ENCODE measurements at places on chromosomes 5 and 9.

GRCh38 chr5:56147106-56147505, 86.0 kb downstream of the ANKRD55 start:
- DNase-seq: no peak

DNA sequence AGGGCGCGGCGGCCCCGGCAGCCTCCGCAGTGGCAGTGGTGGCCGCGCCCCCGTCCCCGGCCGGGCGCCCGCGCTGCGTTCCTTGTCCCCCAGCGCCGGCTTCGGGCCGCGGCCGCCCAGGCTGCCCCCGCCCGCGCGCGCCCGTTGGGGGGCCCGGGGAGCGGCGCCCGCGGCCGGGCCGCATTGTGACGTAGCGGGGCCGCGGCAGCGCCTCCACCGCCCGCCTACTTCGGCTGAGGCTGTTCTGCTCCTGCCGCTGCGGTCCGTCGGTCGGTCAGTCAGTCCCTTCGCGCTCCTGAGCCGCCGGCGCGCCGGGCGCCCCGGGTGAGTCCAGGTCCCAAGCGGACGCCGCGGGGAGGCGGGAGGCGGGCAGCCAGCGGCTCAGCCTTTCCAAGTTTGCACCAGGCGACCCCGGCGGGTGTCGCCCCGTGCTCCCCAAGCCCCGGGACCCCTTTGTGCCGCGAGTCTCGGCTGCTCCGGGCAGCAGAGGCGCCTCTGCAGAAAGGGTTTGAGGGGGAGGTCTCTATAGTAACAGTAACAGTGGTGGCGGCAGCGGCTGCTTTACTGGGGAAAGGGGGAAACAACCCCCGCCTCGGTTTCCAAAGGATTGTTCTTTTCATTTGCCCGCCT, at the start of gene SNCAIP:
SNCAIP (plus strand) TSS at position 277 of the 630 bp plus-strand sequence. CDS start 78,898 bp downstream, outside the sequence.
- DNase-seq: no peak

DNA sequence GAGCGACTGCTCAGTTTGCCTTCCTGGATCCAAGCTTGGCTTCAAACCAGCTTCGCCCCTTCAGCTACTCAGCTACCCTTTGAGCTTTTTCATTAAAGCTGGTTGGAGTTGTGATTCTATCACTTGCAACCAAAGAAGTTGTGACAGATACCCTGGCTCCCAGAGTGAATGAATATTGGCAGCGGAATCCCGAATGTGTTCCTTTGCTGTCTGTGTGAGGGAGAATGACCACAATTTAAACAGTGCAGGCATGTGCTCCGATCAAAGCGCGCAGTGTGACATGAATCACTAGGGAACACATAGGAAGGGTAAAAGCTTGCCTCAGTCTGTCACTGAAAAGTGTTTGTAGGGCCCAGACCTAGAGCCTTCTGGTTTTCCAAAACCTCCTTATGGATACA, 6.6 kb upstream of the AFAP1L1 start:
- DNase-seq: no peak

GRCh38 chr9:114223564-114224246, 68.4 kb downstream of the COL27A1 start:
- no peak for DNase-seq

- no peak for DNase-seq
Observed at GRCh38 chr5:81789033-81789432, 38.1 kb upstream of the SSBP2 start.

GRCh38 chr5:172736508-172737135, 34.4 kb downstream of the DUSP1 start:
- no peak for DNase-seq

DNA sequence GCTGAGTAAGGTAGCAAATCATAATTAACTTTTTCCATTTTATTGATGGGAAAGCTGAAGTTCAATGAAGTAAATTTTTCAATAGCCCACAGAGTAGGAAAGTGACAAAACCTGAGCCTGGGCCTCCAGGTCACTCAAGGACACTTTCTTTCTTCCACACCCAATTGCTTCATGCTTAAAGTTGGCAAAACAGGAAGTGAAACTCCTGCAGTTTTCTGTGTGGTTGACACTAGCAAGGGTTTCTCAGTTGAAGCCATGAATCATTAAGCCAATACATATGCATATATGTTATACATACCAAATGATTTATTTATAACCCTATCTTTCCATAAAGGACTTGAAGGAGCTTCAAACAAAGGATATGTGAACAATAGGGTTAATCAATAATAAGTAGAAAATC, 13.9 kb downstream of the TLR4 start:
- no peak for DNase-seq

DNA sequence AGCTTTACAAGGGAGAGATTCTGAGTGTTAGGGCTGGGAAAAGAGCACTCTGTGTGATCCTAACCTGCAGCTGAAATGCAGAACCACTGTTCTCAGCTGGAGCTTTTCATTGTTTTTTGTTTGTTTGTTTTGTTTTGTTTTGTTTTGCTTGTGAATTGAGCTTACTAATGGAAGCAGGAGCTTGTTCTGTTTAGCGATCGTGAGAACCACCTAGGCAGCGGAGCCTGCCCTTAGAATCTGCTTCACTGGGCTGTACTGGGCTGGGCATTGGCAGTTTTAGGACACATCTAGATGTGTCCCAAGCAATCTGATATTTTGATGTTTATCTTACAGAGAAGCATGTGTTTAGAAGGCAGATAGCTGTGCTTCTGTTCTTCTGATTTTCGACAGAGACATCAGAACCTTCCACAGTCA, 14.3 kb downstream of the SYK start:
- DNase-seq: no peak

DNA sequence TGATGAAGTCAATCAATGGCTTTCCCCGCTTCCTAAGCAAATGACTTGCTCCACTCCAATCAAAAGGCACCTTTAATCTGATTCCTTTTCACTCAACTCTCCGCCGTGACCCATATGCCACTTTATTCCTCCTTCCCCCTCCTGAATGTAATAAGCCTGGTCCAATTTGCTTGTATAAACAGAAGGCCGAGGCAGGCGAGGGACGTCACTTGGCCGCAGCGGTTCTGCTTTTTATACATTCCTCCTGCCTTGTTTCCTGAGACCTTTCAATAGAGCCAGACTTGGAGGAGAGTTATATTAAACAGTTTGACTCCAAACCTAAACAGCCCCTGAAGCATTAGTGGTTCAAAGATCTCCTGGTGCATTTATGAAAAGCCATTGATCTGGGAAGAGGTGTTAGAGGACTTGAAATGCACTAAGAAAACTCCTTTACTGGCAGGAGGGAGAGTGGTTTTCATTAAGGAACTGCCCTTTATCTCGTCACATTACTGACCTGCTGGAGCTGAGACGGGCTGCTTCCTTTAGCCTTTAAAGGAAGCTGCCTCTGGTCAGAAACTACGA, 273.4 kb downstream of the SLIT3 start:
- DNase-seq: no peak

- no peak for DNase-seq
Observed at GRCh38 chr9:105118636-105119035, 125.8 kb upstream of the SLC44A1 start.

DNA sequence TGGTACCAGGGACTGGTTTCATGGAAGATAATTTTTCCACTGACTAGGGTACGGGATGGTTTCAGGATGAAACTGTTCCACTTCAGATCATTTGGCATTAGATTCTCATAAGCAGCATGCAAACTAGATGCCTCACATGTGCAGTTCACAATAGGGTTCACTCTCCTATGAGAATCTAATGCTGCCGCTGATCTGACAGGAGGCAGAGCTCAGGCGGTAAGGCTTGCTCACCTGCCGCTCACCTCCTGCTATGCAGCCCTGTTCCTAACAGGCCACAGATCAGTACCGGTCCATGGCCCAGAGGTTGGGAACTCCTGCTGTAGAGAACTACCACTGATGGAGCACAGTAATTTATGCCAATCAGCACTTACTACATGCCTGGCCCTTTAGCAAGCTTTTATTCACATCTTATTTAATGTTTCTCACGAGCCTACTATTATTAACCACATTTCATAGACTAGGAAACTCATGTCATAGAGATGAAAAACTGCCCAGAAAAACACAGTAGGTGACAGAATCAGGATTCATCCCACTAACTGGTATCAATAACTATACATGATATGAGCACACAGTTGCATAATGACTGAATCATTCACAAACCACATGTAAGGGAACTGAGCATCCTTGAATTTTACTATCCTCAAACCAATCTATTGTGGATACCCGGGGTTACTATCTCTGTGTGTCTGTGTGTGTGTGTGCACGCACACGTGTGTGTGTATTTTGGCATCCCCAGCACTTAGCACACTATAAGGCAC, 46.5 kb downstream of the SVEP1 start:
- DNase-seq: no peak
